ENCODE measurements at places on chromosomes 4 and X.

DNA sequence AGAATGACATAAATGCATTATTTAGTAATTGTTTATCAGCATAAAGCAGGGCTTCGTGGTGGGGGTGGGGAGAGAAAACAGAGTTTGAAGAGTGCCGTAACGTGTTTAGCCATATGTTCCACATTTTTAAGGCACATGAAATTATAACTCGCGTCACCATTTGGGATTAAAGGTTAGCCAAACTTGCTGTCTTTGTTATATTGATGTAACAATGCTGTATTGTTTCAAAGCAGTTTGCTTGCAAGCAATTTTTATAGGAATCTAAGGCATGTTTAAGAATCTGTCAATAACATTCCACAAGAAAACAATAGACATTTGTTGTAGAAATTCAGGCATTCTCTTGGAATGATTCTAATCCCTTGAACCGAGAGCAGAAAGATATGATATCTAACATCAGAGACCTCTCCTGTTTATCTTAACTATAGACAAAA, 78.3 kb downstream of the CLDN22 start:
- no peak for DNase-seq

- no peak for DNase-seq
Observed at GRCh38 chr4:142181021-142181420, 544.6 kb downstream of the IL15 start.

DNA sequence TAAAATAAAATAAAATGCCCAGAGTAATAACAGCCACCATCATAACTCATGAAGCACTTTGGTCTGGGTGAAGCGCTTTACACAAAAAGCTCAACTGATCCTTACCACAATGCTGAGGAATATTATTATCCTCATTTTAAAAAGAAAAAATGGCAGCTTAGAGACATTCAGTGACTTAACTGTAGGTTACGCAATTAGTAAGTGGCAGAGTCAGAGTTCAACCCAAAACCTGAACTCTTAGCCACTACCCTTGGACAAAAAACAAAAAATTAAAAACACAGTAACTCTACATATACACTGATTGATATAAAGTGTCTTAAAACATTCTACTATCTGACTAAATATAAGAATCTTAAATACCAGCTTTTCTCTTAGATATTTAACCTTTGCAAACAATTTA, 34.9 kb downstream of the MAOB start:
- DNase-seq = no peak

DNA sequence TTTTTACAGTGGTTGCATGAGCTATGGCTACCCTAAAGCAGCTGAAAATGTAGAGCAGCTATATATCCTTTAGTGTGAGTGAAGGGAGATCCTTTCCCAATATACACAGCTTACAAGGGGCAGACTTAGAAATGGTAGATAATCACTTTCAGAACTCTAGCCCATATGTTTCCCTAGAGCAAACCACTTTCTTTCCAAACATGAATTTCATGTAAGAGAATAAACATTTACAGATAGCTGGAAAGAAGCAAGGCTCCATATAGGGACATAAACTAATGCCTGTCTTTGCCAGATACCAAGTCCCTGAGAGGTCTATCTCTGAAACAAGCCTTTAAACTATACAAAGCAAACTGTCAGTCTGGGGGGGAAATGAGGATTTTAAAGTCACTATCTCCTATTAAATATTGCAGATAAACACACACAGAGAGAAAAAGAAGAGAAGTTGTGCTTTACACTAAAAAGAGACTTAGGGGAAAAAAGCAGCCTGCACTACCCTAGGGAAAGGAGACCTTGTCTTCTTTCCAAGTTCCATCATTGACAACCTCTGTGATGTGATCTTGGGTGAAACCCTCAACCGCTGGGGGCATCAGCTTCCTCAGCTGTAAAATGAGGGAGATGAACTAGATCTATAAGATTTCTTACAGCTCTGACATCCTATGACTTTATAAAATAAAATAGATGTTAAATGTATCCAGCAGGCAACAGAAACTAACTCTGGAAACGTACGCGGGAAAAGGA, 73.6 kb downstream of the TMEM156 start:
- no peak for DNase-seq

DNA sequence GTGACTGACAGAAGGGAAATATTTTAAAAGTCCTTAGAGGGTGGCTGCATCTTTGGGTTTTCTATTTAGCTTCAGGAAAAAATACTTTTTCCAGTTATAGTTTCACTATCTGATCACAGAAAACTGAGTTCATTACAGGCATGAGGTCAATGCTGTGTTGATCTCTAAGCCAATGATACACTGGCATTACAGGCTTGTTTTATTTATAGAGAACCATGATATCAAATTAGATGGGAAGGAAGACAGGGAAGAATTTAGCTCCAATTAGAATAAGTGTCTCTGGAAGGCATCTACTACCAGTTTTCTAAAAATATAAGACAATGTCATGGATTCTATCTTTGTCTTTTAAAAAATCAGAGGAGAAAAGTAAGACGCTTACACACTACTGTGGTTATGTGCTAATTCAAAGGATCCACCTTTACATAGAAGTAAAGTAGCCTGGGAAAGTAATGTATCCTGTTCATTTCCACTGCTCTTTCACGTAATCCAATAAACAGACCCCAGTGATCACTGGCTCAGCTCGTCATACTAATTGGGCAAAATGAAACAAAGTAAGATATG, 344.5 kb upstream of the PPARGC1A start:
- DNase-seq = no peak

DNA sequence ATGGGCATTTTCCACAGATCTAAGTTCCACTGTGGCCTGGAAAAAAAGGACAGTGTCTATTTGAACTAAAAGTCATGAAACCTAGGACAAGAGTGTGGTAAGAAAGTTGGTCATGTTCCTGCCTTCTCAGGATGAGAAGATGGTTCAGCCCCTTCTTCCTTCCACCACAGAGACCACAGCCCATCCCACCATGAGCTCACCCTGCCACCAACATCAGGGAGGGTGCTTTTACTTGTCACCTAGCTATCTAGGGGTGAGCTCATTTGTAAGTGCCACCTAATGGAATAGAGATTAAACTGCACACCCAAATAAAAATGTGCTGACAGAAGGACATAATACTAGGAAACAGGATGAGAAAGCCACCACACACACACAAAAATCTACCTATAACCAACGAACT, 235.9 kb downstream of the SPIN4 start:
- no peak for DNase-seq

GRCh38 chrX:131745942-131746489, 202.1 kb downstream of the OR13H1 start:
- DNase-seq = no peak

DNA sequence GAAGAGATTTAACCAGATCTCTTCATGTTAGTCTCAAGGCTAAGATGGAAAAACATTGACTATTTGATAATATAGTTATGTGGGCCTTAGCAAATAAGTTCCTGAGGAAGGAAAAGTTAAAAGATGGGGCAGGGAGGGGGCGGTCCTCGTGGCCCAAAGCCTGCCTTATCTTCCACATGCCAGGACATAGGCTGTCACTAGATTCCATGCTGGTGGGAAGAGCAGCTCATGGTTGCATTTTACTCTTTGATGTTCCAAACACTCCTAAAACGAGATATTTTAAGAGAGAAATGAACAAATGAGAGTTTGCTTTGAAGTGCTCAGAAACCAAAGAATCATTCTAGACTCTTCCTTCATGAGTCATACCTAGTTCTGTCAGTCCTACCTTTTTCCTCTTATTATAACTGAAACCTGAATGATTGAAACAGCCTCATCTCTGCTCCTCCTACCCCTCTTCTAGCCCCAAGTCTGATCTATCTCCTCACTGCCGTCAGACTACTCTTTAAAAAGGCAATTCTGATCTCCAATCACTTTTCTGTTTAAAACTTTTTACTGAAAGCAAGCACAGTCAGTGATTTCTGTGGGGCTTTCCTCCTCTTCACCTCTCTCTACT, 25.1 kb downstream of the RAB9B start:
- DNase-seq = no peak

DNA sequence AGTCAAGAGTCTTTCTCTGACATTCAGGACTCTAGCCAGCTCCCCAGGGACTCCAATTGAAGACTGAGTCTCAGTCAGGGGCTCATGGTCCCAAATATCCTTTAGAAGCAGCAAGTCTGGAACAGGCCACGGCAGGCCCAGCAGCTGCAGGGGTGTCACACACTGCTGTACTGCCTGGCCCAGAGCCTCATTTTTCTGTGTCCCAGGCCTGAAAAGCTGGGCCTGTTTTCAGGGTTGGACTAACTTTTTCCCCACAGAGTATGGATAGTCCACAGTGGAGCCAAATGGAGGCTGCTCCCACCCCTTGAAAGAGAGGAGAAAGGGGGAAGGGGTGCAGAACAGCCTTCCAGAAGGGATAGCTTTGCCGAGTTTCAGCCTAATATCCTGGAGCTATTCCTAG, 146.8 kb upstream of the NALF2 start:
- no peak for DNase-seq

DNA sequence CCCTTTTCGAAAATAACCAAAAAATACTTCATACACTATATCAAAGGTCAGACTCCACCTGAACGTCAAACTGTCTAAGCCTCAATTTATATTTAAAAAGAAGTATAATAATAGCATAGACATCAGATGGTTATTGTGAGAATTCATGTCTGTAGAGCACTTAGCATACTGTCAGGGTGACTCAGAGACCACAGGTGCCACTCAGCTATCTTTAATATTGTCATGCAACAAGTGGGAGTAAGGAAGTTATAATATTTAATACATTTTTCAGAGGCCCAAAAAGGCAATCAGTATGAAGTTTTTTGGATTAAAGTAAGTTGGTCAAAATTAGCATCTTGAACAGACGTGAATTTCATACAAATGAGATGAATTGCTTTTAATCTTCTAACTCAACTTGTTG, 93.3 kb downstream of the PHOX2B start:
- no peak for DNase-seq

DNA sequence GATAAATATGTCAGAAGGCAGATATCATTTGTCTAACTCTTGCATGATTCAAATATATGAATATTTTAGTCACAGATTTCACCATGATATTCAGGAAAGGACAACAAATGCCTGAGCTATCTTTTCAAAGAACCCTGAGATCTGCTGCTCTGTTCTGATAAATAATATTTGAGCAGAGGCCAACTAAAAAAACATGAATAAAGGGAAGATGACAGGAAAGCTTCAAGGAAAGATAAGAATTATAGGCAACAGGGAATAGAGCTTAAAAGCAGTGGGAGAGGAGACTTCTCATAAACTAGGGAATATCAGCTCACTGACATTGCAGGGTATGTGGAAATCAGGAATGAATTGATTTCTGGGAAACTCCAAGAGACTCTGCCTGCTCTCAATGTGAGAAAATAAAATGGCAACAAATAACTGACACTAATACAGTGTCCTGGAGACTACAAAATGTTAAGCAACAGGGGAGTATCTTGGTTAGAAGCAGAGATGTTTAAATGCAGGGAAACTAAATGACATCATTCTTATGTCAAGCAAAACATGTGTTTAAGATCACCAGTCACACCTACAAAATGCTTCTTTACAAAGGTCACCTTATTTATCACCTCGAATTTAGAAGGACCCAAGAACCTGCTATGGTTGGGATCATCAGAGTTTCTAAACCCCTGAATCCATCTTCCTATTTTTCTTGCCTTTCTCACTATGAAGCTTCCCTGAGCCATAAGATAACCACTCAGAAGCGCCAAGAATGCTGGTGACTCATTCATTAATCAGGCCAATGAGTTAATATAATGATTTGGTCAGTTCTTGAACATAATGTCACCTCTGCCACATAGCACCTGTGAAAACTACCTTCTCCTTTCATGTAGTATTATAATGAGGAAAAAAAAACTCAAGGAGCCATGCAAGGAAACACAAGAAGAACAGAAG, 78.1 kb downstream of the NDST3 start:
- DNase-seq = no peak

GRCh38 chr4:140296335-140297220, 76.9 kb upstream of the SCOC start:
- peak; percentile 8 for DNase-seq

GRCh38 chr4:19164334-19164733, 1087.4 kb upstream of the SLIT2 start:
- no peak for DNase-seq

DNA sequence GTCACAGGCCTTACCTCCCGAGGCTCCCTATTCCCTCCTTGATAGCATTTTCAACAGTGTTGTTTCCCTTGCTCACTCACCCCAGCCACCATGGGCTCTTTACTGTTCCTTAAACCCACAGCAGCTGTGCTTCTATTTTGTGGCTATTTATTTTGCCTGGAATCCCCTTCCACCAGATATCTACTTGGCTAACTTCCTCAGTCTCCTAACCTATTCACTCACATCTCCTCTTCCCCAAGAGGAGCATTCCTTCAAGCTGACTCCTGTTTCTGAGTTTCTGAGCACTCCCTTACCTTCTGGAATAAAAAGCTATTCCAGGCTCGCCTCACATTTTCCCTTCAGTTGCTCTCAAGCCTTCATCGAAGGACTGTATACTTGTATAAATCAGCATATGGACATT, 50.5 kb downstream of the CXCL1 start:
- no peak for DNase-seq

DNA sequence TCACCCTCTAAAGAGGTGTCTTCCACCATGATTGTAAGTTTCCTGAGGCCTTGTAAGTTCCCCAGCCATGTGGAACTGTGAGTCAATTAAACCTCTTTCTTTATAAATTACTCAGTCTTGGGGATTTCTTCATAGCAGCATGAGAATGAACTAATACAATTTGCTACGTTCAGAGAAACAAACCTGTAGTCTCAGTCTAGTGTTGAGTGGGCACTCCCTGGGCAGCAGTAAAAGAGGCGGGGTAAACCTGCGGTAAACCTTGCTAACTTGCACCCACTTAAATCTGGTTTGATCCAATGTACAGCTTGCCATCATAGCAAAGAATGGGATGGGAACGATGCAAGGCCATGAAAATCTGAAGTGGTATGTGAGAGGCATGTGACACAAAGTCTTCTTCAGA, 22.4 kb downstream of the GRXCR1 start:
- DNase-seq = no peak

GRCh38 chr4:121900132-121900983, 30.1 kb upstream of the BBS7 start:
- DNase-seq = peak; percentile 29

DNA sequence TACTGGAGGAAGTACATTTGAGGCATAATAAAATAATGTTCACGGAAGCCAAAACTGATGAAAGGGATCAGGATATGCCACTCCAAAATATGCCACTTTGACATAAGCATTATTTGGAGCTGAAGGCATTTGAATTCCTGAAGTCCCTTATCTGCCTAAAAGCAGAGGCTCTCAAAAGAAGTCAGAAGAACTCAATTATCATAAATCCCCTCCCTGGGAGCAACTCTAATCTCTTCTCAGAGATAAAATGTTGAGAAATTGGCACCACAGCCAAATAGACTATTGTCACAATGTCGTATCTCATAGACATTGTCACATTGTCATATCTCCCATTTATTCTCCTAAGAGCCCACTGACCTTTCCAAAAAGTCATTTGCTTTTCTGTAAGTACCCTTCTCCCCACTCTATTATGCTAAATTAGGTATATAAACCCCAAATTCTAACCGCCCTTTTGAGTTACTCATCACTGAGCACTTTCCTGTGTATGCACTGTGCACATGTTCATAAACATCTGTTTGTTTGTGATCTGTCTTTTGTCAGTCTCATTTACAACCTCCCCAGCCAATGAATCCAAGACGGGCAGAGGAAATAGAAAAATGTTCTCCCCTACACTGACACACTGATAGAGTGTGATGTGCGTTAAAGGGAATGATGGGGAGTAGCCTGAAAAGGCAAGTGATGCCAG, 78.5 kb upstream of the NAF1 start:
- DNase-seq = no peak
